ENCODE measurements at places on chromosomes 2 and 18.

- DNase-seq = no peak
Measured at GRCh38 chr2:210007895-210008294, 5.5 kb downstream of the RPE start.

DNA sequence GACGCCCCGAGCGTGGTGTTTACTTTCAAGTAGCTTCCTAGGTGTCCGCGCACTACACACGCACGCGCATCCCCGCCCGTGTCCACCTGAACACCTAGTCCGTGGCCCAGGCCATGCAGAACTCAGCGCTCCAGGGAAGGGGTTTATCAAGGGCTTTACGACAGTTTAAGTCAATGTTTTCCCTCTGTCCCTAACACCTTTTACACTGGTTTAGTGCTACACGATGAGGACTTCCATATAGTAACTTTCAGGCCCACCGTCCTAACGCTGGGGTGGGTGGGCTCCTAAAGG lies 1.4 kb upstream of the BCL2 start:
- DNase-seq = no peak

- no peak for DNase-seq
Measured at GRCh38 chr2:38692636-38693318, 26.9 kb downstream of the GALM start.

DNA sequence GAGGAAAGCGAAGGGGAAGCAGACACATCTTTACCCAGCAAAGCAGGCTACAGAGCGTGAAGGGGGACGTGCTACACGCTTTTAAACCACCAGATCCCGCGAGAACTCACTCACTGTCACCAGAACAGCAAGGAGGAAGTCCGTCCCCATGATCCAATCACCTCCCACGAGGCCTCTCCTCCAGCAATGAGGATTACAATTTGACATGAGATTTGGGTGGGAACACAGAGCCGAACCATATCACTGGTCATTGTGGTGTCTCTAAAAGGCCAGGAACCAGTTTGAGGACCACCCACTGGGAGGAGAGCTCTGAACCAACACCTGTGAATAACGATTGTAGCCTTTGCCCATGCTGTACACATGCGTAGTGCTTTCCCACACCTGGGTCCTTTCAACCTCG lies 116.6 kb upstream of the FAM136A start:
- no peak for DNase-seq

DNA sequence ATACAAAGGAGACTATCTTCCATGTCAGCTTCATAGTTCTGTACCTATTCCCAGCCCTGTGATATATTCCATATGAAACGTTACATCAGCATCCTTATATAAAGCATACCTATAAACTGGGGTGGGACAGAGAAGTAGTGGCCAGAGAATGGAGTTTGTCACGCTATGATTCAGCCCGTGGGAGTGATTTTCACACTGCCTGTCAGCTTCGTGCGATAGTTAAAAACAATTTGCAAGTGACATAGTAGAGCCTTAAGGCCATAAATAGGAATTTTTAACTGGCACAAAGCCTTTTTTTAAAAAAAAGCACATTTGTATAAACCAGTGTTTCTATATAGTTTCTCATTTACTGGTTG lies 30.2 kb downstream of the PKP4 start:
- peak; percentile 57 for DNase-seq

DNA sequence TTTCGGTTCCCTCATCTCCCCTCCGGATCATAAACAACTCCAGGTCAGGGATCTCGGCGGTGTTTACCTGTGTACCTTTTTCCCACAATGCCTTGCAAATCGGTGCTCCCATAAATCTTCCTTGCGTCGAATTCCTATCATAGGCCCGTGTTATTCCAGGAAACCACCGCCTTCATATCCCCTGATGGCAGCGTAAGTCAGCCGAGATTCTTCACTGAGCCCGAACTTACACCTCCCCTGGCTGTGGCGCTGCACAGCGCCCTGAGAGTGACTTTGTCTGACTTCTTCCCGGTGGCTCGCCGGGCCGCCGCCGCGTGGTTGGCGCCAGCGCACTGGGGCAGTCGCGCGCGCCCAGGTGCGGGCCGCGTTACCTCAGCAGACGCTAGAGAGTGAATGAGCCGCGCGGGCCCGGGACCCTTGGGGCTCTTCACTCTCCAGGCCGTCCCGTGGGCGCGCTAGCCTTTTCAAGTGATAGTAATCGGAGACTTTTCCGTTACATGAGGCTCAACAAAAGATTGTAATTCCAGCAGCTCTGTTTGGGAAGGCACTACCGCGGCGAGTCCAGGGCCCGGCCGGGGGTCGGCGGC lies 101.6 kb downstream of the SPTBN1 start:
- DNase-seq = peak; percentile 42

All from fibroblast of the aortic adventitia (primary cell).